Astrocyte of the spinal cord (primary cell): ENCODE measurements at places on chromosomes 13 and 19.

- no peak for DNase-seq
These were observed 18.9 kb downstream of the ZNF563 start for GRCh38 chr19:12314553-12314952.

DNA sequence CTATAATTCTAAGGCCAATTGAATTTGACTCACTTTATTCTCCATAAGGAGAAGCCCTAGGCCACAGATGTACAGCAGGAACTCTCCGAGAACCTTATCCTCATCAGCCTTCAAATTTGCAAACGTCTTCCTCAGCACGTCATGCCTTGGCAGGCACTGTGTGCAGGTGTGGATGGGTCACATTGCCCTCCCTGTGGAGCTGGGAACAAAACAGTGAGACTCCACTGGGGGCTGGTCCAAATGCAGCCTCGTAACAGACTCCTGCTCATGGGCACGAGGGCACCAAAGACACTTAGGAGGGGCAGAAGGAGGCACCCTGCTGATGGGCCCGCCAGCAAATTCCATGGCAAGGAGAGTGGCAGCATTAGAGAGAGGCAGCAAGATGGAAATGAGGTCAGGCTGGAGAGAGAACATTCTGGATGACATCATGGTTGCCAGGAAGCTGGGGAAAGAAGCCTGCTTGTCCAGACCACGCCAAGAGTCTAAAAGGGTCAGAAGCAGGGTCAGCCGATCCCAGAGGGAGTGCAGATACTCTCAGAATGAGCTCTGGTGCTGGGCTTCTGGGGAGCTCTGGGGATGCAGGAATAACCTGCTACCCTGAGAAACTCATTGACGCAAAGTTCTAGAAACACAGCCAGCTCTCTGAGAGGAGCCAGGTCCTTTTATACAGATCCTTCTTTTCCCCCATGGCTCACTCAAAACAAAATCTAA lies 242.2 kb downstream of the B3GLCT start:
- DNase-seq: no peak

DNA sequence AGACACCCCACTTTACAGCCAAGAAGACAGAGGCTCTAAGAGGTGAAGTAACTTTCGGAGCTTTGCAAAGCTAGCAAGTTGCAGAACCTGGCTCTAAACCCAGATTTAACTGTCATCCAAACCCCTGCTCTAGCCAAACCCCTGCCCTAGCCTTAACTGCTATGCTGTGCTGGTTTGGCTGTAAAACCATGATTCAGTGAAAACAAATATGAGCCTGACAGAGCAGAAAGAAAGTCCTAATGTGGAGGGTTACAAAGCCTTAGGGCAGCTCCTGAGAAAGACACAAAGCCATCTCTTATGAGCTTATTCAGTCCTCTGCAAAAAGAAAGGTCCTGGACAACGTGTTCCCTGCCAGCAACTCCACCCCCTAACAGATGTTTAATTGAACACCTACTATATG lies 172.8 kb downstream of the KATNAL1 start:
- DNase-seq: no peak

GRCh38 chr13:27404680-27405079 lies 19.7 kb upstream of the GTF3A start:
- DNase-seq: no peak

DNA sequence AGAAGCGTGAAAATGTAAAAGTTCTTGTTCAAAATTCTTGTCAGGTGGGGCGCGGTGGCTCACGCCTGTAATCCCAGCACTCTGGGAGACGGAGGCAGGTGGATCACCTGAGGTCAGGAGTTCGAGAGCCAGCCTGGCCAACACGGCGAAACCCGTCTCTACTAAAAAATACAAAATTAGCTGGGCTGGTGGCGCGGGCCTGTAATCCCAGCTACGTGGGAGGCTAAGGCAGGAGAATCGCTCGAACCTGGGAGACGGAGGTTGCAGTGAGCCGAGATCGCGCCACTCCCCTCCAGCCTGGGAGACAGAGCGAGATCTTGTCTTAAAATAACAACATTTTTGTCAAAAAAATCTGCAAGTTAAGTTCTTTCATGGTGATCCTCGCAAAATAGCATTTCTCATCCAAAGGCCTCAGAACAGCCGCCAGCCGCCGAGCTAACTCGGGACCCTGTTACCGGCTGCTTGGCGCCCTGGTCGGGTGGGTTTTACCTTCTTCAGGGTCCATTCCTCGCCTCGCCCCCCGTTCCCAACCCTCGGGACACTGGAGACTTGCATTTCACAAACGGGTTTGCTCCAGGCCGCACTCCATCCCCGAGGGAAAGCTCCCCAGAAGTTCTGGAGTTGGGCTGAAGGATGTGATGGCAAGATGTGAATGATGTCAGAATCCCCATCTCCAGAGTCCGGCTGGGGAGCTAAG lies 1.6 kb downstream of the LATS2 start:
- DNase-seq: no peak

DNA sequence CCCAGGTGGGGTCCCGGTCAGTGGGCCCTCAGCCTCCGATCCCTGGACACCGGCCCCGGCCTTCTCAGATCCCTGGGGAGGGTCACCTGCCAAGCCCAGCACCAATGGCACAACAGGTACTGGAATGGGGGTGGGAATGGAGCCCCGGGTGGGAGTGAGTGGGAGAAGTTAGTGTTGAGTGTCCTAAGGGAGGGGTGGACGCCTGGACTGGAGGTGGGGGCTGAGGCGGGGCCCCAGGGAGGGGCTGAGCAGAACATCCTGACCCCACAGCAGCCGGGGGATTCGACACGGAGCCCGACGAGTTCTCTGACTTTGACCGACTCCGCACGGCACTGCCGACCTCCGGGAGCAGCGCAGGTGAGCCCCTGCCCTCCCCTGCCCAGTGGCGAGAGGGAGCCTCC lies 17.7 kb downstream of the EPN1 start:
- DNase-seq: no peak

DNA sequence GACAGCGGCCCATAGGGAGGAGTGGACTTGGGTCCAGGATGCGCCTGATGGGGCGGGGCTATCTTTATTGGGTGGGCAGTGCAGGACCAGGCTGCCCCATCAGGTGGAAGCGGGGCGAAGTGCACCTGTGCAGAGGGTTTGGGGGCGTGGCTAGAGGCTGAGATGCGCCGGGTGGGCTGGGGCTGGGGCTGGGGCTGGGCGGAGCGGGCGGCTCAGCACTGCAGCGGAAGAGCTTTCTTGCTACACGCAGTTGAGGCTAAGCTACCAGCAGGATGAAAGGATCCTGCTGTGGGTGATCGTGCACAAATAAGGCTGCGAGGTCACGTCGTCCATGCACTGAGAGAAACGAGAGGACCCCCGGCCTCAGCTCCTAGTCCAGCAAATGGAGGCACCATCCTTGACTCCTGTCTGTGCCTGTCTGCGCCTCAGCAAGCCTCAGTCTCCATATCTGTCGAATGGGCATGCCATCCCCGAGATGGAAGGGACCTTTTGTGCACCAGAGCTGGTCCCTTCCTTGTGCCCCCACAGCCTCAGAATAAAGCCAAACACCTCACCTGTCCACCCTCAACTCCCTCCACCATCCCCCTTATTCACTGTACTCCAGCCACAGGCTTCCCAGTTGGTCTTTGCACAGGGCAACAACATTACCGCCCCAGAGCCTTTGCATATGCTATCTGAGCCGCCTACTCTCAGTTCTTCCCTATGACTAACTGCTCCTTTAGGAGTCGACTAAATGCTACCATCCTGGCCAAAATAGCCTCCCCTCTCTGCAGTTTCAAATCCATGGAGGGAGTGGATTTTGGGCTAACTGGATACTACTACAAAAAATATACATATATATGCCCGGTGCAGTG lies 21.0 kb upstream of the HOMER3 start:
- DNase-seq: no peak

GRCh38 chr13:70784207-70784989 lies 676.1 kb upstream of the KLHL1 start:
- no peak for DNase-seq

DNA sequence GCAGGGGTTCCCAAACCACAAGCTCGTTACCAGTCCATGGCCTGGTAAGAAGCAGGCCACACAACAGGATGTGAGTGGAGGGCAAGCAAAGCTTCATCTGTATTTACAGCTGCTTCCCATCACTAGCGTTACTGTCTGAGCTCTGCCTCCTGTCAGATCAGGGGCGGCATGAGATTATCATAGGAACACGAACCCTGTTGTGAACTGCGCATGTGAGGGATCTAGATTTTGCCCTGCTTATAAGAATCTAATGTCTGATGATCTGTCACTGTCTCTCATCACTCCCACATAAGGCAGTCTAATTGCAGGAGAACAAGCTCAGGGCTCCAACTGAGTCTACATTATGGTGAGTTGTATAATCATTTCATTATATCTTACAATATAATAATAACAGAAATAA lies 677.4 kb upstream of the SLITRK6 start:
- no peak for DNase-seq

DNA sequence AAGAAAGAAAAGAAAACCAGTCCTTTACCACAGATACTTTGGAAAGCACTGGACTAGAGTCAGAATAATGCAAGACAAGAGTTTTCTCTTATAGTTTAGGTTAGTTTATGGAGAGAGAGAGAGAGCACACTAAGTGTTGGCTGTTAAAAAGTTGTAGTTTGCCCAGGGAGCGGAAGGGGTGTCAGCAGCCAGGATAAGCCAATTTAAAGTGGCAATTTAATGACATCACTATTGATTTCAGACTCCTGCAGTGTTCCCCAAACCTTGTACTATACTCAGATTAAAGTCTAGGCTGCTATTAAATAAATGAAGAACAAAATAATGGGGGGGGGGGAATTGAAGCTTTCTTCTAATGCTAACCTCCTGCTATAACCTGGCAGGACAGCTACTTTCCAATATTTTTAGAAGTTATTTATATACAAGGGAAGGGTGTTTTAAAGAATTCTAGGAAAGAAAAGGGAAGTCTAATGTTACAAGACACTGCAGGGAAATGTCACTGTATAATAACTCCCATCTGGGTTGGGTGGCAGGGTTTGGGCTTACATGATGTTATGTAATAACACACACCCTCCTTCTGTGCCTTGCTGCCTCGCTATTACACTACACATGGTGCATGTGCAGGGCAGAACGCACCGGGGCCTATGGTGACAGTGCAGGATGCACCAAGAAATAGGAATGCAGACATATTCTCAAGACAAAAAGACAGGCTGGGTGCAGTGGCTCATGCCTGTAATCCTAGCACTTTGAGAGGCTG lies 19.9 kb downstream of the TPT1 start:
- DNase-seq: no peak

GRCh38 chr13:40440990-40441820 lies 225.2 kb downstream of the FOXO1 start:
- peak; percentile 48 for DNase-seq

DNA sequence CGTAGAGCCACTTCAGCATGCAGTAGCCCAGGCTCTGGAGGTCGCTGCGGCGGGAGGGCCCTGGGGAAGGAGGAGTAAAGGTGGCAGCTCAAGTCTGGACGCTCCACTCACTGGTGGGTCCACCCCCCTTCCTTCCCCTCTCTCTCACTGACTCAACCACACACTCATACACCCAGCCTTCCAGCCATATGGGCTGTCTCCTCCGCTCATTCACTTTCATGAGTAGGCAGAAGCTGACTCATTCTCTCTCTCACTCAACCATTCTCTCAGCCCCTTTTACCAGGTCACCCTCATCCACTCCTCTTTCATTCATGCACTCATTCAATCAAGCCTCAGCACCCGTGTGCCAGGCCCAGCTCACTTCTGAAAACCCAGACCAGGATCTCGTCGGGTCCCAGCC lies 27.5 kb upstream of the SIGLEC11 start:
- DNase-seq: peak; percentile 25

- no peak for DNase-seq
These were observed 7.9 kb upstream of the SIGLEC9 start for GRCh38 chr19:51116736-51117286.

- no peak for DNase-seq
These were observed 518 bp downstream of the KLF2 start for GRCh38 chr19:16325161-16325527.

DNA sequence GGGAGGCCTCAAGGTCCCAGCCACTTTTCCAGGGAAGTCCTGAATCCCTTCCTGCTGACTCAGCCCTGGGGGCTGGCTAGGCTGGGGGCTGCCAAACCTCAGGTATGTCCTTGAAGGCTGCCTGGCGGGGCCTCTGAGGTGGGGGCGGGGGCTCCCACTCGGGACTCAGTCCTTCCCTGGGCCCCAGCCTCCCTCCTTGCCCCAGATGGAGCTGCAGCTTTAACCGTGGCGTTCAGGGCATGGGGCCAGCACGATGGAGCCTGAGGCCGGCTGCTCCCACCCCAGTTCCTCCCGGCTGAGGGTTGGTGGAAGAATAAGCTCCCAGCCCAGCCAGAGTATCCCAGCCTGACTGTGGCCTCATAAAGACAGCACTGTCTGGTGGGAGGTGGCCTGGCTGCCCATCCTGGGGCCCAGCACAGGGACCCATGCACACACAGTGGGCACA lies 12.4 kb downstream of the CILP2 start:
- DNase-seq: peak; percentile 70

GRCh38 chr13:71394176-71394575 lies 472.8 kb downstream of the DACH1 start:
- DNase-seq: no peak

DNA sequence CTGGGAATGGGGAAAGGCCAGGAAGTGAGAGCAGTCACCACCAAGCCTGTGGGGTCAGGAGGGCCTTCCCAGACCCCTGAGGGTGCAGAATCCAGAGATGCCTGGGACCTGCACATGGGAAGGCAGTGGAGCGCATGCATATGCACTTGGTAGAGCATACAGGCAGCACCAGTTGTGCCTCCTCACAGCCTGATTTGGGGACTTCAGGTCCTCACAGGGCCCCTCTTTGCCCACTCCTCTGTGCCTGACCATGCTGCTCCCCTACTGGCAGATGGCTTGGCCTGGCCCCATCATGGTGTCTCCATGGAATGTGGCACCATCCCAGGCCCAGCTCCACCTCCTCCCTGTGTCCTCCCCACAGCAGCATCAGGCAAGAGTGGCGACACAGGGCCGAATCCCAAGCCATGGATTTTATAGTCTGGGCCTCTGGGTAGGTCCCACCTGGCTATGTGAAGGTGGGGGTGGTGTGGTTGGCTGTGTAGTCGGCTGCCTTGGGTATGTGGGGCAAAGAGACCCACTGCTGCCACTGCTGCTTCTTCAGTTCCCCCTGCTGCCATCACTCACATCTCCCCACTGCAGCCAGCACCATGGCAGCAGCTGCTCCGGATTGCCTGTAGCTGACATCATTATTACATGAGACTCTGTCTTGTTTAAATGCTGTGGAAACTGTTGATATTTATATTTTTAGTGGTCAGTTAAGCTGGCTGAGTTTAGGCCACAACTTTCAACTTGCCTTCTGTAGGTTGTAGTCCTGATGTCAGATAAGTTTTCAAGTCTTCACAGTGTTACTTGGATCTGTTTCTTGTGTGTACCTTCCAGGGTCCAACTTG lies 247.0 kb downstream of the GPC6 start:
- no peak for DNase-seq

DNA sequence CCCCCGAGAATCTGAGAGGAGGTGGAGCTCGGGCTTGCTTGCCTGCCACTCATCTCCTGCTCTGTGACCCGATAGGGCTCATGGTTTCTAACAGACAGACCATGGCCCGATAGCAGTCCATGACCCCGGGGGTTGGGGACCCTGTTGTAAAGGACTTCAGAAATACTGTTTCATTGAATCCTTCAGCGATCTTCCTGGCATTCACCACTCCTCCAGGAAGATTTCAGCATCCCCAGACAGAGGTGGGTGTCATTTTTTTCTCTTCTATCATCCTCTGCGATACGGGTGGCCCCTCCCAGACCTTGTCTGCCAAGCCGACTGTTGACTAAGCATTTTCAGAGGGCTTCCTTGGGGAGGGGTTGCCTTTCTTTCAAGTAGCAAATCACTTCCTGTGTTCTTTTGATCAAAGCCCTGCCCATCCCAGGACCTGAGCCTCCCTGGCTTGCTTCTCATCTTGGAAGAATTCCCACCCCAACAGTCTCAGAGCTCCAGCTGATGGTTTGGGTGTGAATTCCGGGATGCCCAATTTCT lies 1.7 kb downstream of the MYO1F start:
- DNase-seq: peak; percentile 55

GRCh38 chr13:31919971-31920726 lies 111.4 kb upstream of the FRY start:
- no peak for DNase-seq
